Stimulated activated CD4-positive, alpha-beta T cell treated with anti-CD3 and anti-CD28 coated beads, TNF-alpha, amount 100 ng/mL, for 1 hour (primary cell): ENCODE measurements at places on chromosomes 7 and 10.

GRCh38 chr7:64666663-64667050 is 724 bp downstream of the ZNF107 start:
- DNase-seq, result no peak

DNA sequence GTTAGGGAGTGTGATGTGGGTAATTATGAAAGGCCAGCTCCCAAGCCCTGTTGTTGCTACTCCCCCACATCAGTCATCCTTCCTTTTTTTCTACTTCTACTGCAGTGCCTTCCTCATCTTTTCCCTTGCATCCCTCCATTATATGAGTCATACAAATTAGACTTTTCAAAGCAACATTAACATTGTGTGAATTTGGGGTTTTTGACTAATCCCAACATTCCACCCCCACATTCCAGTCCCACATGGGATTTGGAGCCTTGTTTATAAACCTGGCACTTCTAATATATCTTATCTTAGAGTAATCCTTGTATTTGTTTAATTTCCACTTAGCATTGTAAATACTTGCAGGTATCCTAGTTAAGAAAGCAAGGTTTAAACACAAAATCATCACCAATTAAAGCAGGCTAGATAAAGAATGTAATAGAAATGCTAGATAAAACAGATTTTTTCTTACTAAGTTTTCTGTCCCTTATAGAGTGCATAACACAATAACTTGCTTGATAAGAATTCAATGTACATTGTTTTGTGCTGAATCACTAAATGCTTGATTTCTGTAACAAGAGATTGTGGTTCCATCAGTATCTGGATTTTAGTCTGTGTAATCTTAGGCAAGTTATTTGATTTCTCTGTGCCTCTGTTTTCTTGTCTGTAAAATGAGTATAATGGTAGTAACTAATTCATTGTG is 165.8 kb downstream of the CFTR start:
- DNase-seq, result no peak

GRCh38 chr10:122461729-122462532 is 578 bp downstream of the HTRA1 start:
- no peak for DNase-seq

DNA sequence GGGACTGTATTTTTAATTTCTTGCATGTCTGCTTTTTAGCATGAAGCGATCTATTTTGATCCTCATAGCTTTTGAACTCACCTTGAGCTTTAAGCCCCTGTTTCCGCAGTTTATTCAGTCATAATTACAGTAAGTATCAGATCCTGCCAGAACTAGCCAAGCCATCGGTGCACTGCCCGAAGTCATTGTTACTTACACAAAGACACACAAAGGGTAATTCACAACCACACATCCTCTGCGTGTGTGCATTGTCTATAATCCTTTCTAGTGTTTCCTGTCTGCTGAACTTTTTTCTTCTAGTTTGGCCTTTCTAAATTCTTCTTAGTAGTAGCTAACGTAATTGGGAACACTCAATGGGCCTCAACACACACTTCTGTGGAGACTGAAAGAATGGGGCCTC is 133.0 kb downstream of the SFMBT2 start:
- DNase-seq, result no peak

- DNase-seq, result no peak
These were observed 41.2 kb upstream of the SDK1 start for GRCh38 chr7:3259711-3260400.

GRCh38 chr10:4070921-4071660 is 286.1 kb upstream of the KLF6 start:
- no peak for DNase-seq

DNA sequence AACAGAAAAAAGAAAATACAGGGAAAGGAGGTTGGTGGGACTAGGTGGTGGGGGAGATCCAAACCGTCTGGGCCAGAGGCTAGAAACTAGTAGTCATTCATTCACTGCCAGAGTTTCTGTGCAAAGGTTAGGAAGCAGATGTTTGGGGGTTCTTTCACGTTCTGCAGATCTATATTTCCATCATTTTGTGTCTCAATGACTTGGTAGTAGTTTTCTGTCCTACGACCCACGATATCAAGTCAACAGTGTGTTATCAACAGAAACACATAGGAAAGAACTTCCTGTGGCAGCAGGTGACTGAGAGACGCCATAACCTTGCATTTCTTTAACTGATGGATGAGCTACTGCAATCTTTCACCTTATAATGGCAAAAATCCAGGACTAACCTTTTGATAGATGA is 1.8 kb downstream of the CEP55 start:
- no peak for DNase-seq

DNA sequence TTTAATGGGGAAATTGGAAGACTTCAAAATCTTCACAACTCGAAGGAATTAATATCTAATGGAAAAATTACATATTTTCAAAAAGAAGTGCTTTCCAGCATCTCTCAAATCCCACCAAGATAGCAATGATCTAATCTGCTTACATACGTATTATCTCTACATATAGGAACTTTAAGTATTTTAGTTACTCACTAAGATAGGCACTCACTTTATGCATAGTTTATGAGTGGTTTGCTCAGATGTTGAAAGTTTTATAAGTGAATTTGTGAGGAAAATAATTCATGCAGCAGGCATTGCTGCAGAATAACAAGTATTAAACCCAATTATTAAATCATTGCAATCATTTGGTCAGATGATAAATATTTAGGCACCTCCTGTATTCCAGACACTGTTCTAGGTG is 2.3 kb upstream of the CYTH3 start:
- no peak for DNase-seq

DNA sequence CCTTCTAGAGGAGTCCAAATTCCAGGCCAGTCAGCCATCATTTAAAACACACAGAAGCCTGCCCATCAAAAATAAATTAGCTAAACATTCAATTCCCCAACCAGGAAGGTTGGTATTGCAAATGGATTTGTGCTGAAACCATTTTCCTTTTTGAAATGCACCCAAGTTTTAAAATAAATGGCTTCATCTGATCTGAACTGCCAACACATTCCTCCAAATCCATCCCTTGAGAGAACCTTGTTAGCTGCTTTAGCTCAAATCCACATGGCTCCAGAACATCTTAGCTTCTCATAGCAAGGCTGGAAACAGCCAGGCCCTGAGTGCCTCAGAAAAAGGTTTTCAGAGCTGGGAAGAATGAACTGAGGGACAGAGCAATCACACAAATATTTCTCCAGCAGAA is 306.3 kb downstream of the FZD1 start:
- no peak for DNase-seq

DNA sequence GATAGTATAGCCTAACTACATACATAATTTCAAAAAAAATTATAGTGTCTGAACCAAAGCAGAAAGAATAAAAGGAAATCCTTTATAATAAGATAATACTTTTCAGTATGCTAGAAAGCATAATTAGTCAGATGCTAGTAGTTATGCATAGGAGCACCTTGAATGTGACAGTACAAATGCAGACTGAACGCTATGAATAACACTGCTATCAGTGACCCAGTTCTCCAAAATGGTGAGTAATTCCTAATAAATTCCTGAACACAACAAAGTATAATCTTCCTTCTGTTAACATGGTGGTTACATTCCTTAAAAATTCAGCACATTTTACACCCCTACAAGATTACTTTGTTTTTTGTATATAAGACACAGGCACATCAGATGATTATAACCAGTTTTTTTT is 1.2 kb upstream of the CHPF2 start:
- no peak for DNase-seq

GRCh38 chr7:8386926-8387550 is 46.4 kb upstream of the NXPH1 start:
- DNase-seq, result no peak

DNA sequence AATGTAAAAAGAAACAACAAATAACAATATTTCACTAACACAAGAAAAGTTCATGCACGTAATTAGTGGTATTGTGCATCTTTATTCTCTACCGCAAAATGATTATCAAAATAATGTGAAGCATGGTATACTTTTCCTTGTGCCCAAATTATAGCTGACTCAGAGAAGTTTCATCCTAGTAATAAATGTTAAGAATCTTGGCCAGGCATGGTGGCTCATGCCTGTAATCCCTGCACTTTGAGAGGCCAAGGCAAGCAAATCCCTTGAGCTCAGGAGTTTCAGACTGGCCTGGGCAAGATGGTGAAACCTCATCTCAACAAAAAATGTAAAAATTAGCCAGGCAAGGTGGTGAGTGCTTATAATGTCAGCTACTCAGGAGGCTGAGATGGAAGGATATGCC is 105.0 kb downstream of the KMT2C start:
- DNase-seq, result no peak

- DNase-seq, result no peak
These were observed 738.1 kb downstream of the KCNMA1 start for GRCh38 chr10:76899490-76899889.

DNA sequence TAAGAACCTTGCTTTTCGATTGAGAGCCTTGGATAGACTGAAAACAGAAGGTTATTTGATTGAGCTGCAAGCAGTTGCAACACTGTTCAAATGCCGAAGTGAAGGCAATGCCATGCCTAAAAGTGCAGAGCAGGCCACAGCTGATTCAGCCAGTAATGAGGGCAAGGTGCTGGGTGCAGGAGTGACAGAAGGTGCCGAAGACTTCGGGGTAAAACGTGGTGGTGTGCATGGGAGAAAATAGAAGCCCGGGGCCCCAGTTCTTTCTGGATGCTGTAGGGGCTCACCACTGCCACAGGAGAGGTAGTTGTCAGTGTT is 43.6 kb upstream of the GATAD1 start:
- no peak for DNase-seq

DNA sequence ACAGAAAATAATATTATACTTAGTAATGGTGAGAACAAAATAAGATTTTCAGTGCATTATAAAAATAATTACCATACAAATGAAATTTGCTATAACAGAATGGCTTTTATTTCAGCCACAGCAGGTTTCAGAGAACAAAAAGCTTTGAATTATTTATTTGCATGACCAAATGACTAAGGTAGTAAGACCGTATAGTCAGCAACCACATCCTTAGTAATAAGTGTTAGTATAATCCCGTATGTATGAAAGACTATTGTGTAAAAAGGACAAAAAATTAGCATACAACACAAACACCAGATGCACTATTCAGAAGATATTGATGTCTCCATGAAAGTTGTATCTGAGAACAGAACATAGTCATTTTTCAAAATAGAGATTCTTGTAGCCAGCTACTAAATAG is 12.2 kb downstream of the PDZD8 start:
- no peak for DNase-seq

DNA sequence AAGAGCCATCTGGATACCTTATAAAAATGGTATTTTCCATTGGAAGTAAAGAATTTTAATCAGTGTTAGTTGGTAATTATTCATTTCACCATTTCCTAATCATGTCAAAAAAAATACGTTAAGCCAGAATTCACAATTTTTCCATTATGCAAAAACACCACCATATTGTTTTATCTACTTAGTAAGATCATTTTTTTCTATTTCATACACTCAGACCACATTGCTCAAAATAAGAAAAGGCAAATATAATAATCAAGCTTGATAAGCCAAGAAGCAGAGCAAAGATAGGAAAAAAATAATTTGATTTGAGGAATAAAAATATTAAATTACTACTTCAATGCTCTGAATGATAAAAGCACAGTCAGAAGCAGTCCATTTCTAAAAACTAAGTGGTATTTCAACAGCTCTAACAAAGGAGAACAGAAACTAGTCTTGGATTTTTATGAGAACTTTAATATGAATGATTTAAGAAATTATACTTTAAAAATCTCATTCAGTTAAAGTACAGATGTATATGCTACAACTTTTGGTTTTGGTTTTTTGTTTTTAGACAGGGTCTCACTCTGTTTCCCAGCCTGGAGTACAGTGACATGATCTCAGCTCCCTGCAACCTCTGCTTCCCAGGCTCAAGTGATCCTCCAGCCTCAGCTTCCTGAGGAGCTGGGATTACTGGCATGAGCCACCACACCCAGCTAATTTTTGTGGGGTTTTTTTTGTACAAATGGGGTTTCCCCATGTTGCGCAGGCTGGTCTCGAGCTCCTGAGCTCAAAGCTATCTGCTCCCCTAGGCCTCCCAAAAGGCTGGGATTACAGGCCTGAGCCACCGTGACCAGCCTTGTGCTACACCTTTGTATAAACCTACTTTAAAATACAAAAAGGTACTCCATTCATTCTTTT is 46.6 kb downstream of the LRRN3 start:
- peak; percentile 1 for DNase-seq

GRCh38 chr7:41869997-41870396 is 167.1 kb upstream of the INHBA start:
- no peak for DNase-seq

DNA sequence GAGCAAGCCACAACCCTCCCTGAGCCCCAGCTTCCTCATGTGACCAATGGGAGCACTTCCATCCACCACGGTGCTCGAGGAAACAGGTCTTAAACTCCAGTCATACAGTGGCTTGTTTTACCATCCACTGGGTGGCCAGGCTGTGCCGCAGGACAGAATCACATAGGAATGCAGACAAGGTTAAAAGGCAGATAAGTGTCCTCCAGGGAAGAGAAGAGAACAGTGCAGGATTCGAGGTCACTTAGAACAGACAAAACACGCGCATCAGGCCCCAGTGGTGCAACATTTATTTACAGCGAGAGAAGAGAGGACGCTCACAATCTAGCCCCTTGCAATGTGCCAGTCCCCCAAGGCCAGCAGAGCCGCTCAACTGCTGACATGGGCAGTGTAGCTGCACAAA is 92.8 kb downstream of the TMEM130 start:
- DNase-seq, result no peak

DNA sequence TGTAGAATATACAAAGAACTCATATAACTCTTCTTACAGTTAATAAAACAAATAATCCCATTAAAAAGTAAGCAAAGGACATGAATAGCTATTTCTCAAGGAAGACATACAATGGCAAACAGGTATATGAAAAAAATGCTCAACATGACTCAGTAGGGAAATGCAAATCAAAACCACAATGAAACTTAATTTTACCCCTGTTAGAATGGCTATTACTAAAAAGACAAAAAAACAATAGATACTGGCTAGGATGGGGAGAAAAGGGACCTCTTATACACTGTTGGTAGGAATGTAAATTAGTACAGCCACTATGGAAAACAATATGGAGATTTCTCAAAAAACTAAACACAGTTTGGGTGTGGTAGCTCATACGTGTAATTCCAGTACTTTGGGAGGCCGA is 37.8 kb downstream of the HERPUD2 start:
- no peak for DNase-seq

DNA sequence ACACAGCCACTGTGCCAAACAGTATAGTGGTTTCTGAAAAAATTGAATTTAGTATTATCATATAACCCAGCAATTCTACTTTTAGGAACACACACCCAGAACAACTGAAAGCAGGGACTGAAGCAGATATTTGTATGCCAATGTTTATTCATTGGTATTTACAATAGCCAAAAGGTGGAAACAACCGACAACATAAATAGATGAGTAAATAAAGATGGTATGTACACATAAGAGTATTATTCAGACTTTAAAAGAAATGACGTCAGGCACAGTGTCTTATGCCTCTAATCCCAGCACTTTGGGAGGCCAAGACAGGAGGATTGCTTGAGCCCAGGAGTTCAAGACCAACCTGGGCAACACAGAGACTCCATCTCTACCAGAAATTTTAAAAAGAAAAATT is 7.2 kb downstream of the CDCA7L start:
- DNase-seq, result no peak
